ENCODE measurements at places on chromosomes 3 and 15. TPM values are rescaled to one million over a fixed set of nuclear protein-coding genes. Genes with fewer than 3 reads are reported as not detected.

DNA sequence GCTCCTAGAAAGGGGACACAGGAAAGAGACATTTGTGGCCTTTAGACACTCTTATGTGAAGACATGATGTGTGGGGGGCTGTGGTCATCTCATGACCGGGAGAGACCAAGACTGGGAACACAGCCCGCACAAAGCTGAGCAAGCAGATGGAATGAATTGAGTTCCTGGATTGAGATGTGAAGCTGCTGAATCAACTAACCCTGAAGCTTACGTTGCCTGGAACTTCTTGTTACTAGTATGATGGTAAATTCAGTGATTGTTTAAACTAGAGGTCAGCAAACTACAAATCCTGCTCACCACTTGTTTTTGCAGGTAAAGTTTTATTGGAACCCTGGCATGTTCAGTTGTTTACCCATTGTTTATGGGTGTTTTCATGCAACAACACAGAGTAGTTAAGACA is 83.4 kb upstream of the BHLHE40 start:
- peaks cover 14% of the 10 kb centered on the region for H3K4me1 ChIP-seq
- no peak overlapping the region for H3K27ac ChIP-seq
- no peak for DNase-seq
- H3K27me3 ChIP-seq, result no peaks in the 10 kb centered on the region
- no peak overlapping the region for H3K4me3 ChIP-seq
- peaks cover 2% of the 10 kb centered on the region for H3K36me3 ChIP-seq

- H3K4me3 ChIP-seq, result no peak overlapping the region
- H3K27ac ChIP-seq, result no peak overlapping the region
- no peak for DNase-seq
- no peaks in the 10 kb centered on the region for H3K36me3 ChIP-seq
- H3K4me1 ChIP-seq, result no peaks in the 10 kb centered on the region
These were observed 59.7 kb upstream of the LRRN1 start for GRCh38 chr3:3739330-3740060.

- no peaks in the 10 kb centered on the region for H3K36me3 ChIP-seq
- no peaks in the 10 kb centered on the region for H3K27me3 ChIP-seq
- H3K4me1 ChIP-seq, result no peaks in the 10 kb centered on the region
- H3K4me3 ChIP-seq, result no peak overlapping the region
These were observed 171.9 kb upstream of the CADPS start for GRCh38 chr3:63047068-63047467.

- peaks cover 27% of the 10 kb centered on the region for H3K4me1 ChIP-seq
- H3K4me3 ChIP-seq, result peak overlapping the region; percentile 89
- DNase-seq, result peak; percentile 88
- H3K27me3 ChIP-seq, result no peaks in the 10 kb centered on the region
- peaks cover 5% of the 10 kb centered on the region for H3K36me3 ChIP-seq
These were observed 684 bp downstream of the SLTM start for GRCh38 chr15:58932710-58933280.

- no peaks in the 10 kb centered on the region for H3K36me3 ChIP-seq
- peaks cover 40% of the 10 kb centered on the region for H3K4me1 ChIP-seq
- no peak for DNase-seq
- no peaks in the 10 kb centered on the region for H3K27me3 ChIP-seq
These were observed 310.5 kb upstream of the THBS1 start for GRCh38 chr15:39270221-39270855.

GRCh38 chr15:85792102-85792731 is 2.5 kb downstream of the KLHL25 start:
- DNase-seq, result no peak
- peaks cover 24% of the 10 kb centered on the region for H3K4me1 ChIP-seq
- H3K27ac ChIP-seq, result no peak overlapping the region

GMNC gene
- total RNA-seq, result 2.2 TPM
